ENCODE measurements at places on chromosomes 7 and 10. TPM values are rescaled to one million over a fixed set of nuclear protein-coding genes. Genes with fewer than 3 reads are reported as not detected.

DNA sequence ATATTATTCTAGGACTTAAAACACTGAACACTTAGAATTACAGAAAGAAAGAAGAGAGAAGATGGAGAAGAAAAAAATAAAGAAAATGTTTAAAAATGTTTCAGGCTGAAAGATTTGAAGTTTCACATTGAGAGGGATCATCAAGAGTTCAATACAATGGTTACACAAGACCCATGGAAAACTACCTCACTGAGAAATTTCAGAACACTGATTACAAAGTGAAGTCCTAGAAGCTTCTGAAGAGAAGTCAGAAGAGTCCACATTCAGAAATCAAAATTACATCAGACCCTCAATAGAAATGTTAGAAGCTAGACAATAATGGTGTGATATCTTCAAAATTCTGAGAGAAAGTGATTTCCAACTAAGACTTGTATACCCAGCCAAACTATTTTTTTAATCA lies 196.1 kb downstream of the MACC1 start:
- no peaks in the 10 kb centered on the region for H3K36me3 ChIP-seq
- no peak overlapping the region for H3K27ac ChIP-seq
- no peak for DNase-seq
- H3K4me3 ChIP-seq = no peak overlapping the region
- H3K4me1 ChIP-seq = no peaks in the 10 kb centered on the region
- no peaks in the 10 kb centered on the region for H3K27me3 ChIP-seq

DNA sequence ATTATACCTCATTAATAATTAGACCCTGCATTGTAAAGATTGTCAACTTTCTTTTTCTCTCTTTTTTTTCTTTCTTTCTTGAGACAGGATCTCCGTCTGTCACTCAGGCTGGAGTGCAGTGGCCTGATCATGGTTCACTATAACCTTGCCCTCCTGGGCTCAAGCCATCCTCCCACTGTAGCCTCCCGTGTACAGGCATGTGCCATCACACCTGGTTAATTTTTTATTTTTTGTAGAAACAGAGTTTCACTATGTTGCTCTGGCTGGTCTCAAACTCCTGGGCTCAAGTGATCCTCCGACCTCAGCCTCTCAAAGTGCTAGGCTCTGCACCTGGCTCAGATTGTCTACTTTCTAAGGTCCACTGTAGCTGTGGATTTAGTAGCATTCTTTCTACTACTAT lies 50.7 kb downstream of the MDFIC start:
- H3K4me1 ChIP-seq = no peaks in the 10 kb centered on the region
- H3K36me3 ChIP-seq = no peaks in the 10 kb centered on the region
- no peak overlapping the region for H3K4me3 ChIP-seq
- DNase-seq = no peak
- no peaks in the 10 kb centered on the region for H3K27me3 ChIP-seq

DNA sequence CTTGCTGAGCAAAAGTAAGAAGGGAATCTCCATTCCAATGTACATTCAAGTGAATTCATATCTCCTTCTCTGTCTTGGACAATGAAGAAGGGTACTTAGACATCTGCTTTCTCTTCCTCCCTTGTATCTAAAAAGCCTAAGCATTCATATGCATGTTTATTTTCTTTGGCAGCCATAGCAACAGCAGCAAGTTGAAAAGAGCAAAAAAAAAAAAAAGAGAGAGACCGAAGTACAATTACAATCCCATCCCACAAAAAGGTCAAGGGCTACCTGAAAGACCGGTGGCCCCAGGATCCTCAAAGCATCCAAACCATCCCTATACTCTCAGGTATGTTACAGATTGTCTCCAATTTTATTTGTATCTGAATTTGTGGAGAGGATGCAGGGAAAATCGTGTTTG lies 4.1 kb downstream of the OR2F1 start:
- H3K4me3 ChIP-seq = no peak overlapping the region
- no peaks in the 10 kb centered on the region for H3K4me1 ChIP-seq
- no peak overlapping the region for H3K27ac ChIP-seq
- H3K27me3 ChIP-seq = no peaks in the 10 kb centered on the region

DNA sequence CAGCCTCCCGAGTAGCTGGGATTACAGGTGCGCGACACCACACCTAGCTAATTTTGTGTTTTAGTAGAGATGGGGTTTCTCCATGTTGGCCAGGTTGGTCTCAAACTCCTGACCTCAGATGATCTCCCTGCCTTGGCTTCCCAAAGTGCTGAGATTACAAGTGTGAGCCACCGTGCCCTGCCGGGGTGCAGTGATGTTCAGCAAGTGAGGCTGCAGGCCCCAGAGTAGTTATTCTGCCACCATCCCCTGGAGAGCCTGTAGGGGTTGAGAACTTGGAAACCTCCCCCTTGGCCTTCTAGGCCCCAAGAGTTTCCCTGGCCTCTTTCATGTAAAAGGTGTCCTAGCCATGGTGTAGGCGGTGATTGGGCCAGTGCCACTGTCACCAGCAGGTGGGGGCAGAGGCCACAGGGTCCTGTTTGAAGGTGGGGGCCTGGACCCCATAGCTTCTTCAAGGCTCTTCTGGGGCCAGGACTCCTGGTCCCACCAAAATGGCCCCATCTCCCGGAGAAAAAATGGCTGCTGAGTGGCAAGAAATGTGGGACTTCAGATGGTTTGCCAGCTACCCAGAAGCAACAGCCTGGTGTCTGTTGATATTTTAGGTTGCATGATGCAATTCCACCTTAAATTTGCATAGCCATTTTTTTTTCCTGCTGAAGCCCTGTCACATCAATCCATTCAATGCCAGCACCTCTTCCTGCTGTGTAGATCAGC lies 25.5 kb upstream of the INMT start:
- H3K27ac ChIP-seq = no peak overlapping the region
- no peaks in the 10 kb centered on the region for H3K27me3 ChIP-seq
- H3K4me3 ChIP-seq = no peak overlapping the region
- no peaks in the 10 kb centered on the region for H3K4me1 ChIP-seq

GRCh38 chr7:135971366-135971725 lies 5.8 kb downstream of the MTPN start:
- no peaks in the 10 kb centered on the region for H3K36me3 ChIP-seq
- no peak for DNase-seq
- no peaks in the 10 kb centered on the region for H3K27me3 ChIP-seq

- DNase-seq = no peak
- H3K4me3 ChIP-seq = no peak overlapping the region
- no peak overlapping the region for H3K27ac ChIP-seq
- H3K4me1 ChIP-seq = peaks cover 8% of the 10 kb centered on the region
- no peaks in the 10 kb centered on the region for H3K36me3 ChIP-seq
Measured at GRCh38 chr7:112201839-112202238, 4.4 kb downstream of the DOCK4 start.

GRCh38 chr7:50281680-50282445 lies 22.7 kb upstream of the IKZF1 start:
- H3K27ac ChIP-seq = no peak overlapping the region
- H3K4me1 ChIP-seq = no peaks in the 10 kb centered on the region
- H3K36me3 ChIP-seq = no peaks in the 10 kb centered on the region
- no peak overlapping the region for H3K4me3 ChIP-seq
- DNase-seq = no peak

The TRA2A gene
- polyA plus RNA-seq = 134 TPM

The LDB3 gene
- polyA plus RNA-seq = 1.9 TPM

The AQP1 gene
- polyA plus RNA-seq = 17.6 TPM

The RNF32 gene
- polyA plus RNA-seq = 0.80 TPM
